ENCODE measurements at places on chromosomes 5 and 9.

- DNase-seq, result no peak
These were observed 281.6 kb upstream of the TRPC7 start for GRCh38 chr5:136646915-136647314.

DNA sequence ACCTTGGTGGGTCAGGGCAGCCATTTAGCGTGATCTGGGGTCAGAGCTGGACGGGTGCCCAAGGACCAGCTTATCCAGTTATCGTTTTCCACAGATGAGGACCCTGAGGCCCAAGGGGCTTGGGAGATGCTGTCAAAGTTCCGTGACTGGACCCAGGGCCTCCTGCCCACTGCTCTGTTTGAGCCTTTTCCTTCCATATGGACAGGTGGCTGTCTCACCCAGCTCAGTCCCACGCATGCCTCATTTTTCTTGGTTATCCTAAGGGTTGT lies 56.5 kb downstream of the TRIP13 start:
- DNase-seq, result no peak

- no peak for DNase-seq
These were observed 11.8 kb downstream of the SUB1 start for GRCh38 chr5:32597041-32597629.

DNA sequence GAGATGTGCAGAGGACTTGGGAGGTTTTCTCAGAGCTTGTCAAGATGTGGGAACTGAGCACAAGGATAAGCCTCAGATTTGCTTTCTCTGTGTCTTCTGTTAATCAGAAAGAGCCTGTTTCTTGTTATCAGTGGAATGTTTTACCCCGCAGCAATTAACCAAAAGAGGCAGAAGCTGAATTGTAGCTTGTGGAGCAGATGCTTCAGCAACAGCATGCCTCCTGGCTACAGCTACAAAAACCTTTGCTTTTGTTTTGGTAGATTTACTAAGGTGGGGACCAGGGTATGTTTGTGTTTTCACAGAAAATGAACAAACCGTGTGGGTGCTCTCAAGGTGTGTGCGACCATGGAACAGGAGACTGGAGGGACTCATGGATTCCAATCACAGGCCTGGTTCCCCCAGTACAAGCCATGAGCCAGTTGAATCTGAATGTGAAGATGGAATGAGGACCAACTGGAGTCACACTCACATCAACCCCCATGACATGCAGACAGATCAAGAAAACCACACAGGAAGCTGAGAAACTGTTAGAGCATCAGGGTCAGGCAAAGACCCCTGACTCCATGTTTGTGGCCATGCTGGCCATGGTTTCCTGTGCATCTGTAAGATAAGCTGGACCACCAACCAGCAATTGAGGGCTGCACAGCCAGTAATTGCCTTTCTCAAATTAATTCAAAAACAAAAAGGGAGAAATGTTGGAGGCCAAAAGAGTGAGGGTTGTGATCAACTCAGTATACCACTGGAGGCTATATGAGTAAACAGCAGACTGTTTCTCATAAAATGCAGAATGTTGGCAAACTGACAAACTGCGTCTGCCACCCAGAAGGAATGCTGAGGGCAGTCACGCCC lies 6.9 kb downstream of the UGT3A2 start:
- no peak for DNase-seq

GRCh38 chr9:25939126-25939525 lies 260.9 kb upstream of the TUSC1 start:
- no peak for DNase-seq

GRCh38 chr9:278651-279050 lies 64.0 kb downstream of the DOCK8 start:
- DNase-seq, result no peak

- DNase-seq, result no peak
These were observed 40.3 kb downstream of the SNCAIP start for GRCh38 chr5:122352331-122352730.

Measured in H9 (cell line).